NCI-H1436 treated with DMSO at 0.1 percent for 48 hours (cell line): ENCODE measurements at places on chromosomes 5 and 9.

DNA sequence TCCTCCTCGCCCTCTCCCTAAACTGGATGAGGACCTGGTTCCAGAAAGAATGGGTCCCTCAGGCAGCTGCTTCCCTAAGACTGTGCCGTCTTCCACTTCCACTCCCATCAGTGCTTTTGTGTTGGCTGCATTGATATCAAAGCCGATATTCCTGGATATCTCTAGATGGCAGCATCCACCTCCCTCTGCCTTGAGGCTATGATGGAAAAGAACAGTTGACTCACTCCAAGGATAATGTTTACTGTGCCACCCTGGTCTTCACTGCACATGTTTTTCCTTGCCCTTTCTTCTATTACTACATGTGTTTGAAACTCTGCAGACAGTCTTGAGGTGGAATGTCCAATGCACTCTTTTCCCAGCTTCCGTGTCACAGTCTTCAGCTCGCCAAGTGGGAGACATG lies 211.6 kb downstream of the MAST4 start:
- DNase-seq = no peak

GRCh38 chr5:83097689-83098231 lies 20.4 kb downstream of the XRCC4 start:
- no peak for DNase-seq

- no peak for DNase-seq
Measured at GRCh38 chr5:114977979-114978573, 191.6 kb downstream of the TRIM36 start.

GRCh38 chr9:95000821-95001220 lies 274.3 kb downstream of the AOPEP start:
- no peak for DNase-seq

DNA sequence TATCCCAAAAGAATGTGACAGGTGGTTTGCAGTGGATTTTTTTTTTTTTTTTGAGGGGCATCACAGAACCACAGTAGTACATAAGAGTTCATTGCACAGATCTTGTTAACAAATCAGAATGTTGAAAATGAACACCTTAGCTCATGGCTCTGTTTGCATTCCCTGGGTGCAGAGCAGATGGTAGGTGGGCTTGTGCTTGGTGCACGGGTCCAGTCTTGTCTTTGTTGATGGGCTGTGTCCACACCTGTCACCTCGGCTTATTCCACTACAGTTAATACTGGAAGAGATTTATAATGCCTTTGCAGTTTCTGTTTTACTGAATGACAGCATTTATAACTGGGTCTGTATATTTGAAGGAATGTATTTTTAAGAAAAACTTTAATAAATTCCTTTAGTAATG lies 146.6 kb downstream of the KDM4C start:
- no peak for DNase-seq

- no peak for DNase-seq
Measured at GRCh38 chr5:157961176-157961575, 102.2 kb upstream of the CLINT1 start.

GRCh38 chr5:177231479-177232250 lies 71.9 kb downstream of the RAB24 start:
- no peak for DNase-seq
